Midbrain (tissue), 1 donor: ENCODE measurements at places on chromosomes 13 and 19.

DNA sequence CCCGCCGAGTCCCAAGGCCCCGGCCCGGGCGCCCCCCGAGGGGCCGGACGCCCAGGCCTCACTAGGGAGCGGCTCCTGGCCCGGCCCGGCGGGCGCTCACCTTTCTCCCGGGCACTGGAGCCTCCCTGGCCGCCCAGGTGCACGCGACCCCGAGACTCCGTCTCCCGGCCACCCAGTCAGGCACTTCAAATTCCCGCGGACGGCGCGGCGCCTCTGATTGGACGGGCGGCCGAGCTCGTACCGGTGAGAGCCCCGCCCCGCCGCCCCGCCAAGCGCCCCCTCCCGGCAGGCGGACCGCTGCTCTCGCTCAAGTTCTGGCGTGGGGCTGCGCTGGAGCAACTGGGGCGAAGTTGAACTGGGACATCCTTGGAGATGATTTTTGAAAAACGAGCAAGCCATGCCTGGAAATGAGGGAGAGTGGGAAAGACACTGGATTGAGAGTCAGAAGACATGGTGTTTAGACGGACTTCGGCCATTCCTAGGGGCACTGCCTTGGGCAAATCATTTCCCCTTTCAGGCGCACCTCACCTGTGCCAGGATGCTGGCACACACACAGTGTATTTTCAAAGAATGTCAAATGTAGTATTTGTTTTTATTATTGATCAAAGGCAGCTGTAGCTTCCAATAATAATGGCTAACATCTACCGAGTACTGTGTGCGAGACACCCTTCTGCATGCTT, 485.3 kb downstream of the UQCRFS1 start:
- no peak for DNase-seq

- DNase-seq: no peak
These were observed 2.3 kb downstream of the HSPB6 start for GRCh38 chr19:35754370-35755130.

DNA sequence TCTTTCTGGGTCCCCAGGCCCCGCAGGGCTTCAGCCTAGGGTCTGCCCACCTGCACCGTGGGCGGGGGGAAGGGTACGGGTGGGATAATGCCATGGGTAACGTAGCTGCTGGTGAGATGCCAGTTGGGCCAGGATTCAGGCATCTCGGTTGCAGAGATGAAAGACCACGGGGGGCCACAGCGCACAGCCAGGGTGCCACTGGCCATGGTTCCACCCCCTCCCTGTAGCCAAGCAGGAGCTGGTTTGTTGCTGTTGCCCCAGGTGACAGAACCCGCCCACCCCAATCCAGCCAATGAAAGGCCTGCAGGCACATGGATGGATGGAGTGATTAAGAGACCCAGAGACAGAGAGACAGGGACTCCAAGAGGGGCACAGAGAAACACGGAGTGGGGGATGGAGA, 1.0 kb upstream of the CGB7 start:
- DNase-seq: no peak

DNA sequence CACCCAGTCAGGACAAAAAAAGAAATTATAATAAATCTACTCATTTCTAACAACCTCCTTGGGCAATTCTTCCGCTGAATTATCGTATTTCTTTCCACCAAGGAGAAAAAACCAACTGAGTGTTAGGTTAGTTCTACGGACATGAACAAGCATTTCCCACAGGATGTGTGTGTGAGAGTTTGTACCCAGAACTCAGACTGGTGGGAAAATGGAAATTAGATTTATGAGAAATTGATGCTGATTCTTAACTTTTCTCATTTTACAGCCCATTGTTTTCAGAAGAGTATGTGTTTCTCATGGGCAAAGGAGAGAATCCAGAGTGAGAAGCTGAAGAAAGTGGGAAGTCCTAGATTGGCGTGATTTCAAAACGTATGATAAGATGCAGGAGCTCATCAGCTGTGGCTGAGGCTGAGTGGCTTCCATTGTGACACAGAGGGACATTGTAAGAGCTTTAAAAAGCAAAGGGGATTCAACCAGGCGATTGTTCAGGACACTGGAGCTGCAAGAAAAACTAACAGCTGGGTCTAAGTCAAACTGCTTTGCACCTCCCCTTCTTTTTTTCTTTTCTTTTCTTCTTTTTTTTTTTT, 184.7 kb upstream of the ARGLU1 start:
- peak; percentile 15 for DNase-seq

GRCh38 chr13:77000475-77000874, 8.6 kb downstream of the CLN5 start:
- no peak for DNase-seq

GRCh38 chr19:46487178-46487801, 8.4 kb downstream of the PNMA8B start:
- DNase-seq: no peak

- DNase-seq: no peak
These were observed 25.1 kb downstream of the ARHGEF18 start for GRCh38 chr19:7373862-7374261.

DNA sequence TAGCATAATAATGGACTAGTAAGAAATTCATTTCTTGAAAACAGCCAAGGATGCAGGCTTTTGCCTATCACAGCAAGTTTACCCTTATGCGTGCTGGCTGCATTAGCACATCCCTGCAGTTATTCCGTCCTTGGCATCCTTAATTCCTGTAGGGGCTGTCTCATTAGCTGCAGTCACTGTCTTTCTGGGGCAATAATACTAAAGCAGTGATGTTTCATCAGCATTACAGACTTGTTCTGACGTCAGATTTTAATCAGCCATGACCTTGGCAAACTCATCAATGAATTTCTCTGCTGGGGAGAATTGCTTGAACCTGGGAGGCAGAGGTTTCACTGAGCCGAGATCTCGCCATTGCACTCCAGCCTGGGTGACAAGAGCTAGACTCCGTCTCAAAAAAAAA, 103.7 kb downstream of the RXFP2 start:
- DNase-seq: no peak

DNA sequence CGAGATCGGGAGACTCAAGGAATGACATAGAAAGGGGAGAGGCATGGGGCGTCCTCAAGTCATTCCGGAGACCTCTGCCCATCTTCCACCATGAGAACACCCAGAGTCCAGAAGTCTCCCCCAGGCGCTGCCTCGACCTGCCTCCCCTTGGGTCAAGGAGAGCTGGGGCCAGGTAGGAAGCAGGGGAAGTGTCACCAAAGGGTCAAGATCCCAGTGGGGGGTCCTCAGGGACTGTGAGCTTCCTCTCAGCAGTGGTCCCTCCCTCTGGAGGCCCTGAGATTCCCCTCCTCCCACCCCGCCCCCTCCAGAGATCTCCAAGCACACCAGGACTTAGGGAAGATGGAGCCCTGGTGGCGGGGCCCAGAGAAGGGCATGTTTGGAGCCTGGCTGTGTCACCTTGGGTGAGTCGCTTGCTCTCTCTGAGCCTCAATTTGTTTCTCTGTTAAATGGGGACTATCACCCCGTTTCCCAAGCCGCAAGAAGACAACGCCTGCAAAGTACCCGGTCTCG, 919 bp downstream of the DACT3 start:
- peak; percentile 17 for DNase-seq

- no peak for DNase-seq
These were observed 7.3 kb downstream of the FXYD3 start for GRCh38 chr19:35122687-35123551.

DNA sequence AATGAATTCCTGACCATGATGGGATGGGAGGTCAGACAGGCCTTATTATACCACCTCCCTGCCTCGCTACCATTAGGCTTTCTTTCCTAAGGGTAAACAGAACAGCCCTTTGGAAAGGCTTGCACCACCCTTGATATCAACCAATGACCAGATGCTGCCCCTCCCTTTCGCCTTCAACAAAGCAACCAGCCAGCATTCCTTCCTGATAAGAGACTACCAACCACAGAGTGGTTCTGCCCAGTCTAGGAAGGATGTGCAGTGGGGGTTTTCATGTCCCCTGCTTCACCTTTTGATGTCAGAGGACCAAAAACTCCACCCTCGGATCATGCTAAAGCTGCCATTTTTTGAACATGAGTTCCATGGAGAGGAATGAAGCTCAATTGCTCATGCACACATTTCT, 21.7 kb downstream of the TEX30 start:
- no peak for DNase-seq

DNA sequence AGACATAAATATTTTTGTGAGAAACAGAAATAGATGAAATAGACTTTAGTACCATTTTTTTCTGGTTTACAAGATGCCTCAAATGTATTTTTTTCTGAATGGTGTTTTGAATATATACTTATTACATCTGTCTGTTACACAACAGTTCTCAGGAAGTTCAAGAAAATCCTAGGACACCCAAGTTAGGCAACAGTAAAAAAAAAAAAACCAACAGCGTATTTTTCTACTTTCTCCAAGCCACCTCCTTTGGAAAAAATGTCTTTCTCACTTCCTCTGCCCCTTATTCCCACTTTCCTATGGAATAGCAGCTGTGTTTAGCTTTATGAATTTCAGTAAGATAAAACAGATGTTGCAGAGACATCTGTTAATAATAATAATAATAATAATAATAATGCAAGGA, 489.6 kb upstream of the KLF12 start:
- DNase-seq: no peak

DNA sequence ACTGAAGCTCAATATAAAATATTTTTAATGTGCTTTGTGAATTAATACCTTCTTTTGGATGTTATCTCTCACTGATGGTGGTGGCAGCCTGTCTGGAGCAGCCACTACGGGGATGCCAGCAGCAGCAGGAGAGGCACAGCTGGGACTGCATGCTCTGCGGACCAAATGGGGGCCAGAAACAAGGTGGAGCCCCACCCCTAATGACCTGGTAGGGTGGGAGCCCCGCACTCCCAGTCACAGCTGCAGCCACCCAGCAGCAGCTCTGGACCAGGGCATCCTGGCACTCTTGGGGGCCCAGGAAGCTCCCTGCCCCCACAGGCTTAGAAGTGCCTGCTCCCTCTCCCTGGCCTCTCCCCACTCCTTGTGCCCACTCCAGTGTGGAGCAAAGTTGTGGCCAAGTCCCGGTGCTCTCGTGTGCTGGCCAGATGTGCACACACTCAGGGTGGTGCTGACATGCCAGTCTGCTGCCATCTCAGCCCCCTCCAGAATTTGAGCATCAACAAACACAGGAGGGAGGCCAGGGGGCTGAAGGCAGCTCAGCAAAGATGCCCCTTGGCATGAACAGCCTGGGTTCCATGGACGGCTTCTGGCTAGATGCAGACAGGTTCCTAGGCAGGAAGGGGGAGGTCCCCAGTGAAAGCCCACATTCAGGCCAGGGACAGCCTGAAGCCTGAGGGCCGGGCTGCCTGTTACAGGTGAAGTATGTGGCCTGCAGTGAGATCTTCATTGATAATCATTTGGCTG, 696.7 kb upstream of the SLITRK5 start:
- DNase-seq: no peak

DNA sequence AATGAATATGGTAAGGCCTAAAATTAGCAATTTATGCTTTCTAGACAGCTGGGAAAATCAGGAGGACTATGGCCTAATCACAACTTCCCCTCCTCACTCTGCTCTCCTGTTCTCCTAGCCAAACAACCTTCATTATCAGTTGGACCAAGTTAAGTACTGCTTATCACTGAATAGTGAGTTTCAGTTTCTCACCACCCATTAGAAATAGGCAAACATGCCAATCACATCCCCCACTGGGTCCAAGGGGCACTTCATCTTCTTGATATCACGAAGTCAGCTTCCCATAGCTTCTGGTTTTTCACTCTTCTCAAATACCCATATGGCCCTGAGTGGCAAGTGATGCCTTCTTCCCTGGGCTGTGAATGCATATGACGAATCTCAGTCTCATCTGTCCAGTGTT, 689.6 kb downstream of the SLITRK5 start:
- DNase-seq: no peak

GRCh38 chr13:35474496-35475211, 1.8 kb downstream of the MAB21L1 start:
- DNase-seq: no peak

- no peak for DNase-seq
These were observed 222.3 kb upstream of the SOX1 start for GRCh38 chr13:111844682-111845081.

DNA sequence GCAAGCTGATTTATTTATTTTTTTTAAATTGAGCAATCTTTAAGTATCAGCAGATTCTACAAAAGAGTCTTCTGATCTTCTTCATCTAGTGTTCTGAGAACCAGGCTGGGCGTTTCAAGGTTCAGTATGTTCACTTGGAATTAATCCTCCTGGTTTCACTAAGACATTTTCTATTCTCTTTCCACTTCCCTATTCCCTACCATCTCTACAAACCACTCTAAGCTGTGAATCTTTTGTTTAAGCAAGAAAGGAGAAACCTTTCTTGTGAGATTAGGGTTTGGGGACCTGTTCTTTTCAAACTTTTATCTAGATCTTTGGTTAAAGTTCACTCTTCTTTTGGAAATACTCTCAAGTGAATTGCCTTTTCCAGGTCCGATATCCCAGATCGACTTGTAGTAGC, 59.3 kb downstream of the URI1 start:
- no peak for DNase-seq

- DNase-seq: peak; percentile 58
These were observed at the start of gene ZNF154 for GRCh38 chr19:57708641-57709361. Gene ZNF154 (minus strand): TSS chr19:57709204. CDS start chr19:57708971, 233 bp downstream.

DNA sequence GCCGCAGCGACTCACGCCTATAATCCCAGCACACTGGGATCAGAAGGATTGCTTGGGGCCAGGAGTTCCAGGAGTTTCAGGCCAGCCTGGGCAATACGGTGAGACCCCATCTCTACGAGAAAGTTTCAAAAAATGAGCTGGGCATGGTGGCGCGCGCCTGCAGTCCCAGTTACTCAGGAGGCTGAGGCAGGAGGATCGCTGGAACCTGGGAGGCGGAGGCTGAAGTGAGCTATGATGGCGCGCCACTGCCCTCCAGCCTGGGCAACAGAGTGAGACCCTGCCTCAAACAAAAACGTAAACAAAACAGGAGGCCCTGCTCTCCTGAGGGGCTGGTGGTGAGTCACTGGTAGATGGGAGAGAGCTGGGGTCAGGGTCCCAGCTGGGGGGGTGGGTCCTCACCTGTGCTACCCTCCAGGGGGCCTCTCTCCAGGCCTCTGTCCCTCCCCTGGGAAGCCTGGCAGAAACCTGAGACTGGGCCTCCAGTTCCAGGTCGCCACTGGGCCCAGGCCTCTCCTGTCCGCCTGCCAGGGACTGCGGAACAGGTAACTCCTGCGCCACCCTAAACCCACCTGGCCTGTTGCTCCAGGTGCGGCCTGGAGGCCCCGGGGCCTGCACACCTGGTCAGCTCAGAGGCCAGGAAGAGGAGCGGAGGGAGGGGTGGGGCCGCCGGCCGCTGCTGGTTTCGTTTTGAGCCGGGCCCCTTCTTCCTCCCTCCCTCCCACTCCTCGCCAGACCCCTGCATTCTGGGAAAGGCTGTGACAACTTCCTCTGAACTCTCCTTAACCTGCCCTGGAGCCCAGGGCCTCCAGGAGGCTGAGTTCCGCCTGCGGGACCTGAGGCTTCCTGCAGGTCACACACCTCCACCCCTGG, 17.2 kb upstream of the ZBTB7A start:
- DNase-seq: no peak

- no peak for DNase-seq
These were observed 275.4 kb downstream of the NALCN start for GRCh38 chr13:101140936-101141335.

GRCh38 chr13:35208587-35208986, 266.5 kb downstream of the NBEA start:
- DNase-seq: no peak

- DNase-seq: no peak
These were observed 1244.9 kb downstream of the PCDH17 start for GRCh38 chr13:58876473-58876872.
